ENCODE measurements at places on chromosomes 16 and 17.

DNA sequence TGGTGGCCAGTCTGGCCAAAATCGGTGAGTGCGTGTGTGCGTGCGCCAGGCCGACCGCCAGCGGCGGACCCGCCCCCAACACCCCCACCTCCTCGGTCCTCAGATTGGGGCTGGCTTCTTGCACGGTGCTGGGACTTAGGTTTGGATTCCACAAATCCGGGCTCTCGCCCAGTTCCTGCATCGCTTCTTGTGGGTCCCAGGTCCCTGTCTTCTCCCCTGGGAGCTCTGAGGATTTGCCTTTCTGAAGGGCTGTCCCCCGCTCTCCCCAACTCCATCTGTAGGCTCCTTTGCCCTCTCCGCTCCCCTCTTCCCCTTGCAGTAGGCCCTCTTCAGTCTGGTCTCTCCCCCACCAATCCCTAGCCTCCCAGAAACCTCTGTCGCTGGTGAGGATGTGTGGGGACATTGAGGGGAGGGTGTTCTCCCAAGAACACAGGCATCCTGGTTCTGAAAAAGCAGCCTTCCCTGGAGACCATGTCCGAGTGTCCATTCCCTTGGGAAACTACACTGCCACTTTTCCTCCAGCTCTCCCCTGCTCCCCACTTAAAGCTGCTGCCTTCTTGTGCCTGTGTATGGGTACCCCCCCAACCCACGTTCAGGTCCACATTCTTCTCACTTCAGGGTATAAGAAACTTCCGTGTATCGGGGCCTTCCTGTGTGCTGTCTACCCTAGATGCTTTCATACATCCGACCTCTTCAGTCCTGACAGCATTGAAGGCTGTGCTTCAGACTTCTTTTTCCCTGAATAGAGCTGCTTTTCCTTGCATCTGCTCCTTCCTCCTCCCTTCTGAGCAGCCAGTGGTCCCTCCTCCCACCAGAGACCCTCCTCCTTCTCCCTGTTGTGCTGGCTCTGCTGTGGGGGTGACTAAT lies 632 bp downstream of the SLC9A5 start:
- DNase-seq = no peak

GRCh38 chr17:28466521-28467048 lies 6.9 kb upstream of the SLC13A2 start:
- no peak for DNase-seq

GRCh38 chr16:89193576-89194293 lies 6.6 kb downstream of the SLC22A31 start:
- no peak for DNase-seq

- no peak for DNase-seq
Measured at GRCh38 chr16:2472885-2473445, 1.9 kb downstream of the NTN3 start.

- no peak for DNase-seq
Measured at GRCh38 chr16:22262460-22262859, 34.7 kb upstream of the POLR3E start.

Data from vagina (tissue), 2 donors.